ENCODE measurements at places on chromosomes 1 and 21.

- DNase-seq = no peak
Measured at GRCh38 chr1:47219001-47219400, 13.0 kb downstream of the TAL1 start.

GRCh38 chr1:172414331-172414730, 6.2 kb upstream of the C1orf105 start:
- no peak for DNase-seq

DNA sequence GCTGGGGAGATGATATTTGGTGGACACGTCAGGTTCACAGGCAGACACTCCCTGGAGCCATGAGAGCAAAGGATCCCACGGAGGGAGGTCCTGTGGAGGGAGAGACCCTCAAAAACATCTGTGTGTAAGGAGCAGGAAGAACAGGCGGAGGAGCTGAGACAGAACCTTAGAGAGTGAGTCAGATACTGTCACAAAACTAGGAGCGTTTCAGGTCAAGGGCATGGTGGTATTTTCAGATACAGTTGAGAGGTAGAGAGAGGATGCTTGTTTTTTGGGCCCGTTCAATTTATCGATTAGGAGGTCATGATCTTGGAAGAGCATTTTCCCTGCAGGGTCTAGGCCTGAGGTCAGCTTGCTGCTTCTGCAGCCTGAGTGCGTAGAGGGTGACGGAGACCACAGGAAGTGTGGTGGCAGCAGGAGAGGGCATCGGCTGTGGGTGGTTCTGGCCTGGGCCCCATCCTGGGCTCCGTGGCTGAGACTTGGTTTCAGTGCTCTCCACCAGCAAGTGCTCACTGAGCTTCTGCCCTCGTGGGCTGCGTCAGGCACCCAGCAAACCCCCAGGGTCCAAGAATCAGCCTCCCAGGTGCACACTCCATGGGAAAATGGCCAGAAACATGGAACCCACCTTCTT, 39.9 kb downstream of the SPSB1 start:
- DNase-seq = no peak

DNA sequence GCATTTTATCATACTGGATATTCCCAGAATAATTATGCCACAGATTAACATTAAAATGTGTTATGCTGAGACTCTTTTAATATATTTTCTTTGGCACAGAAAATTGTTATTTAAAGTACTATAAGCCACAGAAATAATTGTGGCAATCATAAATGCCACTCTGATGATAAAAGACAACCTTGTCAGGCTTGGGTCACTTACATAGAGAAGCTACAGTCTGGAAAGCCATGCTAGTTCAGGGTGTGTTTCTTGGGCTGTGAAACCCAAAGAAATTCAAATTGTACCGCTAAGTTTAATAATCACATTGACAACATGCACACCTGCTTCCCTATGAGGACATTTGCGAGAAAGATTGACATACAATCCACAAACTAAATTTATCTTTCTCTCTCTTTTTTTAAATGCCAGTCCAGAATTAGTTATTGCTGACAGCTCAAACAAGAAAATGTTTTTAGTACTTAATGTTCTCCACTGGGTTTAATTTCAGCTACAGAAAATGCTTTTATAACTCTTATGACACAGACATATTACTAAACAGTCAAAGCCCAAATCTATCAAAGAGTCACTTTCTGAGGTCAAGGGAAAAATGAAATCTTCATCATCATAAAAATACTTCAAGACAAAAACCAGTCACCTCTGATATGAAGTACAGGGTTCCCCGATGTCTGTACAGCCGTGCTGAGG, 38.7 kb downstream of the TTC13 start:
- DNase-seq = no peak

- no peak for DNase-seq
Measured at GRCh38 chr1:39214714-39214997, 10.2 kb downstream of the MACF1 start.

GRCh38 chr1:36885540-36886357, 148.6 kb downstream of the GRIK3 start:
- no peak for DNase-seq

- no peak for DNase-seq
Measured at GRCh38 chr1:228279722-228280105, 71.9 kb downstream of the OBSCN start.

DNA sequence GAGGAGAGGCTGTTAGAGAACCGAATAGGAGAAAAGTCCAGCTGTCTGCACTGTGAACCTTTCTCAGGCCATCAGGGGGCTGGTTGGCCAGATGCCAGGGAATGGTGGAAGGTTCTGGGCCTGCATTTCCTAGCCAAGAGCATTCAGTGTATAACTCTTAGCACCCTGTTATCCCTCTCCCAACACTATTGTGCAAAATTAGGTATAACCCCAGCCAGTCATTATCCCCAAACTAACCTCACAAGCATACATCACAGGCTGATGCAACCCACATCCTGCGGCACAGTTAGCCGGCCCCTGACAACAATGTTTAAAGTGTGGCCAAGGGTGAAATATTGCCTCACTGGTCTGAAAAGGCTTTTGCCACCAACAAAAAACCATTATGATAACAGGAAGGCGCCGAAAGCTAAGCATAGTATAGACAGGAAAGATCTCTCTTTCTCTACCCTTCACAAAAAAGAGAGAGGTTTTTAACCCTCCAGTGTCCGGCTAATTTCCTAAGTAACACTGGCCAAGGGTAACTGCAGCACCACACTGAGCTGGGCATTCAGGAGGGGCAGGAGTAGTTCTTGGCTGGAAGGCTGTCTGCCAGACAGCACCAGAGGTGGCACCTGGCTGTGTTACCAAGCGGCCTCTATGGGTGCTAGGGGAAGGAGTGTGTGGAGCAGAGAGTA, 77.3 kb upstream of the BCAR3 start:
- DNase-seq = no peak

DNA sequence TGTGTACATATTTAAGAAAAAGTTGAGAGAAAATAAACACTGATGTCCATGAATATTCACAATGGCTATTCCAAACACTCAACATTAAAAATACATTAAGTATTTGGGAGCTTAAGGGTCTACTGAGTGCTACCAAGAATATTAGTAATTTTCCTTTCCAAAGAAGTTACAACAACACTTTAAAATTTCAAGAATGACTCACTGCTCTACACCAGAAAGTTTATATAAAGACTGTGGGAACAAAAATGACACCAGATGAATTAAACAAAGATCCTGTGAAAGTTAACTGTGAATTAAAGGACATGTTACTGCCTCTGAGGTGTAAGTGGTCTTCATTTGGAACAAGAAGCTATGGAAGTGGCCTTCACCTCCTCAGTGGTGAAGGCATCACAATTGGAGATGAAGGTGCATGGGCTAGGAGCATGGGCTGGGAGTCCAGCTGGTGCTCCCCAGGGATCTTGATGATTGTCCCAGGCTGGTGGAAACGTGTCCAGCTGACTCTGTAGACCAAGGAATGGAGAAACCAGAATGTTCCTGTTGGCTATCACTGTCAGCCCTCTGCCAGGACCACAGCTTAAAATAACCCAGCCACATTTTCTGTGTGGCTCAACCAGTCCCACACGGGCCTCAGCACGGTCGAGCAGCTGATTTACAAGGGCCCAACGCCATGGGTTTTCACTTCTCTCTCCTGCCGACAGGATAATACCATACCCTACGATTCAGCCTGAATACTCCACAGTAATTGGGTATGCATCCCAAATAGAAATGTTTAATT, 28.8 kb downstream of the TAF5L start:
- no peak for DNase-seq

DNA sequence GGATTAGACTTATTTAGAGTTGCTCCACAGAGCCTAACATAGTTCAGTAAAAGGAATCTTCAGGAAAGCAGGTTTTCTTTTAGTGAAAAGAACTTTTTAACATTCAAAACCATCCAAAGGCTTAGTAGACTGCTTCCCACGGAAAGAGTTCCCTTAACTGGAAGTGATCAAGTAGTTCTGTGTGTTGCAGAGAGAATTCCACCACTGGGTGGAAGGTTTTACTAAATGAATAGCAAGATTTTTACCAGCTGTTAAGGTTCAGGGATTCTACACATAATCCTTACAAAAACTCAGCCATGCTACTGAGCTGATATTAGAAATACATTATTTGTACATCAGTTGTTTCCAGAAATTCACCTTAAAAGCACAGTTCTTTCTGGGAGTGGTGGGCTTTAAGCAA, 119.7 kb downstream of the GDAP2 start:
- no peak for DNase-seq

DNA sequence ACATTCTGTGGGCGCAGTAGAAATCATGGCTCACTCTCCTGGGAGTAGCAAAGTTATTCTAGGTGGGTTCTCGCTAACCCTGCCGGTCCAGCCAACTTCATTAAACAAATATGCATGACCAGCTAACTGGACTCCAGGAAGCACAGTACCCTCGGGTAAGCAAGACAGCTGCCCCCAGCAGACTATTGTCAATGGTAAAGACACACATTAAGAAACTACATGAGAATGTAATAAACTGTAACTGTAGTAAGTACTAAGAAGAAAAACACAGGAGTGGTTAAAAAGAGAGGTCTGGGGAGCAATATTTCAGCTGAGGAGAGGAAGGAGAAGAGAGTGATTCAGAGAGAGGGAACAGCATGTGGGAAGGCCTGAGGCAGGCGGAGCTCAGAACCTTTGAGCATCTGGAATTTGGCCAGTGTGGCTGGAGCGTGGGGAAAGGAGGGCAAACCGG, 7.4 kb downstream of the SLC2A5 start:
- no peak for DNase-seq

GRCh38 chr21:32476661-32477423, 64.3 kb downstream of the EVA1C start:
- no peak for DNase-seq

- DNase-seq = no peak
Measured at GRCh38 chr1:11299225-11299574, 26.2 kb downstream of the UBIAD1 start.

DNA sequence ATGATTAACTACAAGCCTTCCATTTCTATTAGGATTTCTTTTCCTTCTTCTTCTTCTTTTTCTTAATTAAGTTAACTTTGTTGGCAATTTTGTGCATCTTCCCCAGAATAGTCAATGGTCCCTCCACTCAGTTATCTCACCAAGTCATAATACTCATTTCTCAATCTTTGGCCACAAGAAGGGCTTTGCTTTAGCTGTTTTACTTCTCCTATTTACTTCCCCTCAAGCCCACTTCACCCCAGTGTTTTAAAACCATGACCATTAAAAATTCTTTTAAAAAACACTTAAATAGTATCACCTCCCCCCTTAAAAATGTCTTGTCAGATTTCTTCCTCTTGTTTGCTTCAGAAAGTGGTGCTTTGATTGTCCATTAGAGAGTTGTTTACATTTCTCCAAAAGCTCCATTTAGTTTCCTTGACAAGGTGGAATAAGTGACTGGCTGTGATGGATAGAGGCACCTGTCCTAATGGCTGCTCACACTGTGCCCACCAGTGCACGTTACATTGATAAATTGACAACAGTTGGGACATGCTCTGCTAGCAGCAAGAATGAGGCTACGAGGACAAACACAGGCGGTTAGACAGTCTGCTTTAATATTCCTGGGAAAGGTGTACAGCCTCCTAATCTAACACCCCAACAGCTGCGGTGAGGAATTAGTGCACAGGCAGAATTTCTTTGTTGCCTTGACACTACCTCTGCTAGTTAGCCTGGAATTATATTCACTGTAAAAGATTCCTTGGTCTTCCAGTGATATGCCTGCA, 354.7 kb downstream of the LMO4 start:
- DNase-seq = no peak

DNA sequence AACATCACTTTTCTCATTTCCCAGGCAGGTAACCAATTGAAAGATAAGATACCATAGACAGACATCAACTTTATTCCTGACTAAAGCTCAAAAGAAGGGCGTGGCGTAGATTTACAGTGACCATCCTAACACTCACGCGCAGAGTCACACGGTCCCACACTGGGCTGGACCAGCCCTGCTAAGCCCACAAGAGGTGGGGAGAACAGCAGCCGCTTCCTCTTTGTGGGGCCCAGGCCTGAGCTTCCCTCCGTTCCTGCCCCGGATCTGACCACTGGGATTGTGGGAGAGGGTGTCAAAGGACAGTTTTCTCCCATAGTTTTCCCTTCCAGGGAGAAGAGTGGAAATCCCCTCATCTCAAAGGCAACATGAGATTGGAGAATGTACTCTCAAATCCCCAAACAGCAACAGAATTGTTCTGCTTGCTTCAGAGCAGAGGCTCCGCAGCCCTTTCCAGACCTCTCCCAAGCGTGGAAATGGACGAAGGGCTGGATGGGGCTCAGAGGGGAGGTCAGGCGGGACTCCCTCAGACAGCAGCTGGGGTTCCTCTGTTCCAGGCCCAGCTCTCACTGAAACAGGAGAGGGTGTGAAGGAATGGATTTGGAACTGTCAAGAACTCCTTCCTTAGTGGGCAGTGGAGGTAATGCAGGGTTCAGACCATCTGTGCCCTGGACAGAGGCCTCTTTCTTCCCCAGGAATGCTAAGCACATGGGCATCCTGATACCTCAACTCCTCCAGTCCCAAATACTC, 33.7 kb downstream of the L1TD1 start:
- DNase-seq = no peak

DNA sequence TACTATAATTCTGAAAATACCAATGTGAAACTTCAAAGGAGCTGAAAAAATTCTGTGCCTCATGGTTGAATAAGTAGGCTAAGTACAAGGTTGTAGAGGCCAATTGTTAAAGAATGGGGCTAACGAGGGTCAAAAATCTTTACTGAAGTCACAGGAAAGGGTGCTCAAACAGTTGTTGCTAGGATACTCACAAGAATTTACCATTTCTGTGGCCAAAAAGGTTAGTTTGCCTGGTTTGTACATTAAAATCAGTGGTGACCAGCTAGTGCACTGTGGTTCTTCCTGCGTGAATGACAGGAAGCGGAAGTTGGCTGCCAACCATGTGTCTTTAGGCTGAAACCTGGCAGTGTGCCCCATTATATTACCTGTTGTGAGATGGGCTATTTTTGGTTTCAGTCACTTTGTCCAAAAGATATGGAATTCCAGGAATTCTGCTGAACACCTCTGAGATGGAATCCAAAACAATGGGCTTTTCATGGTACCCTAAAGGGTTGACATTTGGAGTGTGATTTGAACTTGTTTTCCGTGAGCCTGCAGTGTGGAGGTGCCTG, 13.5 kb downstream of the MAP3K21 start:
- DNase-seq = no peak

DNA sequence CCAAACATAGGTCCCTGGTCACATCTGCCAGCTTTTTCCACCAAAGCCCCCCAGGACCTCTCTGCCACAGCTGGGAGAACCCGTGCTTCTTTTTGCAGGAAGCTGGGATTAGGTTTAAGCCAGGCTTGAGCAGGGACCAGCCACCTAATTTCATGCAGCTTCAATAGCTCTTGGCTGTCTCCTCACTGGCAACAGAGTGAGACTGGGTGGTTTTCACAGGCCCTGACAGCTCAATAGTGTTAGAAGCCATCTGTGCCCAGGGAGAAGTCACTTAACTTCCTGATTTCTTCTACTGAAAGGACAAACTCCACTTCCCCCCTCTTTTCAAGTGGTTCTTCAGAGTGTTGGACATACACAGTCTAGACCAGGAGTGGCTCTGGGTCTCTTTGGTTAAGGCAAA, 20.4 kb upstream of the SRSF4 start:
- DNase-seq = no peak

DNA sequence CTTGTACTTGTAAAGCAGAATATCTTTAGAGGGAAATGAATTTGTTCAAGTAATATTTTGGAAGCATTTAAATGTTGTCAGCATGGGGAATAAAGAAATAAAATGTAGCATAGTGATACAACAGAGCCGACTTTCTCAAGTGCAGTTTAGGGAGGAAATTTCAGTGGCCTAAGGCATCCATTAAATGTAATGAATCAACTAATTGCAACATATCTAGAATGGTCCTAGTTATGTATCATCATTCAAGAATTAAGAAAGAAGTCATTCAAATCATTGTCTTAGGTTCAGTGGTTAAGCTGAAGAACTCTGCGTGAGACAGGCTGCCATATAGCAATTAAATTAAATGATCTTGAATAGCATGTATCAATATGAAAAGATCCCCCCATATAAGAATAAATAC, 360.7 kb downstream of the TBX15 start:
- DNase-seq = no peak

GRCh38 chr1:184191181-184191621, 139.7 kb downstream of the TSEN15 start:
- no peak for DNase-seq
